ENCODE measurements at places on chromosomes 4 and X.

DNA sequence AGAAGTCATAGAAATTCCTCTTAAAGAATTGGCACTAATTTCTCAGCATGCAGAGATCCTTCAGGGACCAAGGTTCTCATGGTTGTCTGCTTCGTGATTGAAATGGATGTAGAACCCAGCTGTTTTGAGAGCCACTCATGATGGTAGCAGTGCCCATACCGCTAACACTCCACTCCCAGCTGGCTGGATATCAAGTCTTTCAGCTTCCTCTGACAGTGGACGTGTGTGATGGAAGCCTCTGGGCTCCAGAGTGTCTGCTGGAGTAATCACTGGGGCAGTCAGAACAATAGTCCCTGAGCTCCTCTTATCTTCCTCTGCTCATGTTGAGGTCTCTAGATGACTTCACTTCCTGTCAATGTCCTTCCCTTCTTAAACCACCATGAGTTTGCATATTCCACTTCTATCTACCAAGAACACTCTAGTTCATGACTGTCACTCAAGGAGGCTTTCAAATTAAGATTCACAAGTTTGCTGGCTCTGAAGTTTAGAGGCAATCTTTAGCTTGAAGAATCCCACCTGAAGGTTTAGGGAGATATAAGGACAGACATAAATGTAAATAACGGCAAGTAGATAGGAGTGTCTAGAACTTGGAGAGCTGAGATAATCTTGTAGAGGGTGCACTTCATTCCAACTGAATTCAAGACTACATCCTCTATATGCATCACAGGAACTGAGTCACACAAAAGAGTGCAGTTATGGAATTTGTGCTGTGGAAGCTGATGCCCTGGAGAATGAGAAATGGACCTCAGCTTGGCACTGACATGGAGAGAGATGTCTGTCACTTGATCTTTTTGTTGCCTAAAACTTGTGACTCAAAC lies 64.5 kb upstream of the WDR1 start:
- DNase-seq, result no peak

DNA sequence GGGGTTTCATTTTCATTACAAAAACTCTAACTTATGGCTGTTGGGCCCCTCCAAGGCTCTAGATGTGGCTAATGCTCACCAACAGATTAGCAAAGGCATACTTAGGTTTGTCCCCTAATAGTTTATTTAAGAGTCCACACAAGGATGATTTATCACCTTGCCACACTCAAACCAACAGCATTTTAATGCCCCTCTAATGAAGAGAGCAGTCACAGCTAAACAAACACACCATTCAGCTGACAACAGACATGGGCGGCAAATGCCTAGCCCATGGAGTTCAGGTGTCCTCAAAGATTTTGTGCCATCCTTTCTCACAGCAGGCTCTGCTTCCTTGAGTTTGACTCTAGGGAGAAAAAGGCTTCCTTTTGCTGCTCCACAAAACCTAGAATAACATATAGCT lies 61.8 kb upstream of the CITED1 start:
- DNase-seq, result no peak

DNA sequence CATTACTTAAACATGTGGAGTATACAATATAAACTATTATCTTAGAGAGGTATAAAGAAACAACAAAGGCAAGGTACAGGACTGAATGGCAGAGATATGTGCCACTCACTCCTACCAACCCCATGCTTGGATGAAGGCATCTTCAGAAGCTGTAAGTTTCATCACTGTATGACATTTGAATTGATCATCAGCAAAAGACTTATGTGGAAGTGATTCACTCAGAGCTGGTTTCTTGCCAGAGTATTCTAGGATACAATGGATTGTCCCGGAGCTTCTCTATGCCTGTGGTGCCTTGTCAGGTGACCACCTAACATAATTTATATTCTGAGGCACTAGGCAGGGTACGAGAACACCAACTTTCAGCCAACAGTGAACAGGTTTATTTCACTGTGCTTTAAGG lies 392.2 kb downstream of the PPP1R2C start:
- no peak for DNase-seq

DNA sequence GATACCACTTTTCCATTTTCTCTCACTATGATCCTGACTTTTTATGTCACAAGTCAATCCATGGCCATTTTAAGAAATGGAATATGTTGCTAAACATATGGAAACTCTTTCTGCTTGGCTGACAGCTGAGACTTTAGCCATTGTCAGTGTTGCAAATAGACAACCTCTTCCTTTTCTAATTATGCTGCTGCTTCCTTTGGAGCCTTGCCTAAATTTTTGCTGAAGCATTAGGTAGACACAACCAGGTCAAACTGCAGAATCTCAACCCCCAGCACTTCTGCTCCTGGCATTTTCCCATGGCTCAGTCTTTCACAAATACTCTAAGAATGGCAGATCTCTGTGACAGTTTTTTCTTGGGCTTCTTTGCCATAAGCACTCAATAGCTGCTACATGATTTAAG lies 543.3 kb downstream of the GRID2 start:
- DNase-seq, result no peak

GRCh38 chr4:27692158-27692557 lies 831.5 kb downstream of the STIM2 start:
- no peak for DNase-seq
